NCI-H1436 (cell line): ENCODE measurements at places on chromosomes 2 and 18.

GRCh38 chr2:216757532-216757931 lies 62.2 kb upstream of the IGFBP5 start:
- DNase-seq: no peak

- DNase-seq: peak; percentile 35
Measured at GRCh38 chr2:15243762-15244161, 317.4 kb downstream of the NBAS start.

DNA sequence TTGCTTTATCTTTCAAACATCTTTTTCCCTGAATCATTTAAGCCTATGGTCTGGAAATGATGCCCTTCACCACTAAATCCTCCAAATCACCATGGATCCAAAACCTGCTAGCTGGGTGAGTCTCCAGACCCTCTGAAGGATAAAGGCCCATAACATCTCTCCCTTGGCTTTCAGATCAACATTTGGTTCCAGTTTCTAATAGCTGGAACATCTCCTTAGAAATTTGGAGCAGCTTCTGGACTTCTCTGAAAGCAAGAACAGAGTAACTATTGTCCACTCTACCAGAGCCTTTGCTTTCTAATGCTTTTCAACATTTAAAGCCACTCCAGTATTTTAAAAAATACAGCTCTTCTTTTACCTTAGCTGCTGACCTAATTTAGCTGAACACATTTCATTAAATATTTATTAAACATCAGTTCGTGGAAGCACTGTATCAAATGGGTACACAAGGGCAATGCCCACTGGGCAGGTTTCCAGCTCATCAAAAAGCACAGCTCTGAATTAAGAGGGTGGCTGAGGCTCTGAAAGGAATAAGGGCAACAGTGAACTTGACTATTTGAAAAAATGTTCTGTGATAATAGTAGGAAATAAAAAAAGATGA lies 75.3 kb downstream of the GALNT3 start:
- no peak for DNase-seq

DNA sequence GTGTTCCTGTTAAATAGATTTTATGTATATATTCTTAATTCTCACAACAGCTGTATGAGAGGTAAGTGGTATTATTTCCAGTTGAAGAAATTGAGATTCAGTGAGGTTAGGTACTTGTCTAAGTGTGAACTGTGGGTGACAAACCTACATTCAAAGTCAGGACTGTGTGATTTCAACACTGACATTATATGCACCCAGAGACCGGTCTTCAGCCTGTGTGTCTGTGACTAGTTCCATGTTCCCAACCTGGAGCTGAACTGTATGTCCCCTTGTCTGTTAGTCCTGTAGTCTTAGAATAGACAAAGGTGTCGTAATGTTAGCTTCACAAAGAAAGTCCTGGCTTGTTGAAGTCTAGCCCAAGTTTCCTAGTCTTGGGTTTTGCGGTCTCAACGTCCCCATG lies 17.4 kb downstream of the PLEKHB2 start:
- no peak for DNase-seq
